ENCODE measurements at places on chromosomes 3 and 15.
A peak's percentile ranks its signal among the peaks of the same experiment; 100 is the strongest.

- DNase-seq: no peak
These were observed 25.1 kb downstream of the KBTBD12 start for GRCh38 chr3:127940116-127940515.

DNA sequence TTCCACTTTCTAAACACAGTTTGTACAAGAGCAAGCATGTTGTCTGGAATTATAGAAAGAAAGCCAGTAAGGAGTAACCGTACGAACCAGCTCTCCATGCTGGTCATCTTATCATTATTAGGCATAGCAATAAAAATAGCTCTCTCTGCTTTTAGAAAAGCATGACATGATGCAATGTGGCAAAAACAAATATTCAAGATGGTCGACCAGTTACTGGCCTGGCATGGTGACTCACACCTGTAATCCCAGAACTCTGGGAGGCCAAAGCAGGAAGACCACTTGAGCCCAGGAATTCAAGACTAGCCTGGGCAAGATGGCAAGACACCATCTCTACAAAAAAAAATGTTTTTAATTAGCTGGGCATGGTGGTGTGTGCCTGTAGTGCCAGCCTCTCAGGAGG, 2.6 kb upstream of the MAP4 start:
- no peak for DNase-seq

DNA sequence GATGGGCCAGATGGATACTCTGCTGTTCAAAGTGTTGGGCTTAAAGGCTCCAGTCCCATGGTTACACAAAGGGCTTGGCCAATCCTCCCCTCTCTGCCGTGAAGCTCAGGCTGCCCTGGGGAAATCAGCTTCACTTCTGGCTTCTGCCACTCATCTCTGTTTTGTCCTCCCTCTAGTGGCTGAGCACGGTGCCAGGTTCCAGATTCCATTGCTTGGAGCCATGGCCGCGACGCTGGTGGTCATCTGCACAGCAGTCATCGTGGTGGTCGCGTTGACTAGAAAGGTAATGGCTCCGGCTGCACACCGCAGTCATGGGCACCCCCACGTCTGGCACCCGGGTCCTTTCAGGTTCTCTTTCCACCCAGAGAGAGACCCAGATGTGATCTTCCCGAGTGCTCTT, 5.6 kb downstream of the TIGIT start:
- no peak for DNase-seq

DNA sequence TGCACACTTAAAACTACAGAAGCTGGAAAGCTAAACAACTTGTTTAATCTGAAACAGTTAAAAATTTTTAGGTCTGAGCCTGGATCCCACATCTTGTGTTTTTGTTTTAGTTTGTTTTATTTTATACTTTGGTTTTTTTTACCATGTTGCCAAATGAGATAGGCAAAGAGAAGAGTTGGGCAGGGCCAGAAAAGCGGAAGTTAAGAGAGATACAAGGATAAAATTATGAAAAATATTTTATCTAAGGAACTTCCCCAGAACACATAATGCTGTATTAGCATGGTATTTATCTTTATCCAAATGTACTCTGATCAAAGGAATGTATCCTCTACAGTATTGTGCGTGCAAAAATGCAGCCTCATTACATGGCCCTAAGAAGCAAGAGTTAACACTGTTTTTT, 50.7 kb downstream of the PROS1 start:
- no peak for DNase-seq

- no peak for DNase-seq
These were observed 2.9 kb downstream of the GATA2 start for GRCh38 chr3:128489927-128490649.

GRCh38 chr15:98815207-98815606, 166.9 kb downstream of the IGF1R start:
- DNase-seq: no peak

- DNase-seq: no peak
These were observed 44.9 kb upstream of the EIF3J start for GRCh38 chr15:44492040-44492439.

DNA sequence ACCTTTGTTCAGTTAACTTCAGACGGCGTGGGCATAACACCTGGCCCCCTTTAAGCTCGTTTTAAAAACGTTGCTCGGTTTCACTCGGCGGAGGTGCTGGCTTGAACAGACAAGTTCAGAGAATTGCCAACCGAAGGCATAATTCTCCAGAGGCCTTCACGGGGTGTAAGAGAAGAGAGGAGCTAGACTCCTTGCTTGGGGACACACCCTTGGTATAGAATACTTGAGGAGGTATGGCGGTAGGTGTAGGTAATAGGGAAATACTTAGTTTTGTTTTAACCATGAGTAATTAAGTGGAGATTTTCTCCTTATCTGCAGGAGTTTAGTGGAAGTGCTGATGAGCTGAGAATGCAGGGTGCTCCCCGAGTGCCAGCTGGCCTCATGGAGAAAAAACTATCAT, 921 bp downstream of the FBXL2 start:
- no peak for DNase-seq

GRCh38 chr15:52636459-52636858, 42.7 kb downstream of the ATOSA start:
- no peak for DNase-seq

- no peak for DNase-seq
These were observed 47.6 kb downstream of the PHLDB2 start for GRCh38 chr3:111906656-111907055.

DNA sequence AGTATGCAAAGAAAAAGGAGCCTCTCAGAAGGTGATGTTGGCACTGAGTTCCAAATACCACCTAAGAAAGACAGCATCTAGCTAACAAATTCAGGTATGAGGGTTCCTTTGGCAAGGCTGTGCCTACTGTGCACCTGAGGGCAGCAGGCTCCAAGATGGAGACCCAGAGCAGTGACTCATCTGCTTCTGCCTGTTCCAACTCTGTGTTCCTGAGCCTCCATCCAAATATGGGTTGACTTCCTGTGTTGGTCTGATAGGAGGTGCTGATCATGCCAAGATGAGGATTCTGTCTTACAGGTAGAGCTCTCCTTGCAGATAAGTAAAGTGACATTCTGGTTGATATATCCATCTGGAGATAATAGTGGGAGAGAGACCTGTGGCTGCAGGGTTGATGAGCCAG, 26.0 kb downstream of the SV2B start:
- DNase-seq: no peak

GRCh38 chr3:87288446-87288845, 12.1 kb upstream of the POU1F1 start:
- no peak for DNase-seq

GRCh38 chr3:88617283-88617682, 467.5 kb downstream of the C3orf38 start:
- no peak for DNase-seq

GRCh38 chr3:42151596-42152168, 60.5 kb downstream of the TRAK1 start:
- no peak for DNase-seq

DNA sequence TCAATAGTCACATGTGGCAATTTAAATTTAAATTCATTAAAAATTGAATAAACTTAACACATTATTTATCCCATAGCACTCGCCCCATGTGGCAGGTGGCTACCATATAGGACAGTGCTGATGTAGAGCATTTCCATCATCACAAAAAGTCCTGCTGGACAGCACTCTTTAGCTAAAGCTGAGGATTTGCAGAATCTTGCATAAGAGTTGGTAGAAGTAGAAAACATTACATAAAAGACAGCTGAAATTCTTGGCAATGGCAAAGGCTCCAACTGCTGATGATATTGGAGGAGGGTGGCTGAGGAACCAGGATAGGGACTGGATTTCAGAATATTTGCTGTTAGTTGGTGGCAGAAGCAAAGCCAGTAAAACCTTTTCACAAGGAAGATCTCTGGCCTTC, 230.7 kb upstream of the SATB1 start:
- no peak for DNase-seq

GRCh38 chr3:116140100-116140689, 305.1 kb downstream of the LSAMP start:
- no peak for DNase-seq

DNA sequence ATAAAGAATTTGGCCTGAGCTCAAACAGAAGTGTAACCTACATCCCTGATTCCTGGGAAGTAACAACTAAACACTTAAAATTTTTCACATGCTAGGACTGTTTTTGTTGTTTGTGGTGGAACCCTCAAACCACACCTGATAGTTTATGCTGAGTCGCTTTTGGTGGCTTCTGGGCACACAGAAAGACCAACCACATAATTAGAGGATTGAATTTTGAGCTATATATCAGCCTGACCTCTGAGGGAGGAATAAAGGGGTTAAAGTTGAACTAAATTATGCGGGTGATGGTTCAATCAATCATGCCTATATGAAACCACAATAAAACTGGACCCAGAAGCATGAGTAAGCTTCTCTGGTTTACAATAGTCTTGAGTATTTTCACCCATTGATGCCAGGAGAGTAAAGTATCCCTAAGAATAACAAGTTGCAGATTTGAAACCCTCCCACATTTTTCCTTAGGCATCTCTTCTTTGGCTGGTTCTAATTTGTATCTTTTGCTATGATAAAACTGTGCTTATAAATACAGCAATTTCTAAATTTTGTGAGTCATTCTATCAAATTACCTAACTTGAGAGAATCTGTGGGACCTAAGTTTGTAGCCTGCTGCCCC, 1304.5 kb upstream of the GBE1 start:
- no peak for DNase-seq

- DNase-seq: no peak
These were observed 1.2 kb downstream of the IGDCC4 start for GRCh38 chr15:65421360-65422215.

GRCh38 chr3:14741510-14741909, 66.6 kb downstream of the C3orf20 start:
- no peak for DNase-seq

DNA sequence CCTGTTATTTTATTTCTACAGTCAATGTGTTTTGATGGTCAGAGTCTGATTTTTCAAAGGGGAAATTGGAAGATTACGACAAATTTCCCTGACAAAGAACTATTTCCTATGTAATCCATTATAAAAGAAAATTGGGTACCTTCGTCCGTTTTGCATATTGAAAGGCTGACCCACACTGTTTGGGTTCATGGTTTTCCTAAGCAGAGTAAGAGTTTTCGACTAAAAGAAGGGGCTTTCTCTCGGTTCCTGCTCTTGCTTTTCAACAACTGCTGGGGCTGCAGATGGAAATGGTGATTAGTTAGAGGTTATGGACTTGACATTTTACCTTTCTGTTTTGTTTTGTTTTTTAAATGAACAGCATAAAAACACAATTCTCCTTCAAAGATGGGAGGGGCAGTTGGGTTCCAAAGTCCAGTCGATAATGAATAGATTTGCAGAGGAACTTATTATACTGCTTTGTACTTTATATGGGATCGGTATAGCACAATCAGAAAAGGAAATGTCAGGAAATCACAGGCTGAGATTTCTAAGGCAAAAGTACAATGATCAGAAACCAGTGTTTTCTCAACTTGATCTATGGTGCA, 978 bp downstream of the KCNMB2 start:
- DNase-seq: no peak

DNA sequence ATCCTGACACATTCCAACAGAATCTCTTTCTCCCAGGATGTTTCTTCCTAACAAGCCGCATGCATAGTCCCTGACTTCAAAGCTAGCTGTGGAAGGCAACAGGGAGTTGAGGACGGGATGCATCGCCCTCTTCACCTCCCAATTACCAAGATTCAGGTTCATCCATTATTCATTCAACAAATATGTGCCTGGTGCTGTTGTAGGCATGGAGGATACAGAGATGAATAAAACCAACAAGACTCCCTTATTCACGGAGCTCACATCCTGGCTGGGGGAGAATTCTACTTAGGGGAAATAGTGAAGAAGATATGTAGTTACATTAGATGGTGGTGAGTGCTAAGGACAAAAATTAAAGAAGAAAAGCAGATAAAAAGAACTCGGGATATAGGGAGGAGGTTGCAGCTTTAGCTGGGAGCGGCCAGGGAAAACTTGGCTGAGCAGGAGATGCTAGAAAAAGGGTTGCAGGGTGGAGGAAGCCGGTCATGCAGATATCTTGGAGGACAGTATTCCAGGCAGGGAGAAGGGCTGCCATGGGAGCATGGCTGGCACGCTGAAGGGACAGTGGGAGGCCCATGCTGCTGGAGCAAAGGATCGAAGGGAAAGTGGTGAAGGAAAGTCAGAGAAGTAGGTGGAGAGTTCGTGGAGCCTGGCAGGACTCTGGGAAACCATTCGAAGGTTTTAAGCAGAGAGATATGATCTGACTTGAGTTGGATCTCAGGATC, 5.0 kb downstream of the ITGB5 start:
- no peak for DNase-seq

GRCh38 chr3:77427528-77427927, 387.6 kb downstream of the ROBO2 start:
- DNase-seq: no peak

GRCh38 chr3:71064956-71065763, 518.4 kb downstream of the FOXP1 start:
- no peak for DNase-seq

- no peak for DNase-seq
These were observed 46.2 kb downstream of the OSBPL10 start for GRCh38 chr3:31934866-31935265.

GRCh38 chr15:92653836-92654539, 1.6 kb downstream of the FAM174B start:
- peak; percentile 74 for DNase-seq

- no peak for DNase-seq
These were observed 179.3 kb downstream of the FRMD5 start for GRCh38 chr15:44015545-44016305.

- no peak for DNase-seq
These were observed 829.3 kb upstream of the CFAP20DC start for GRCh38 chr3:59879031-59879581.

DNA sequence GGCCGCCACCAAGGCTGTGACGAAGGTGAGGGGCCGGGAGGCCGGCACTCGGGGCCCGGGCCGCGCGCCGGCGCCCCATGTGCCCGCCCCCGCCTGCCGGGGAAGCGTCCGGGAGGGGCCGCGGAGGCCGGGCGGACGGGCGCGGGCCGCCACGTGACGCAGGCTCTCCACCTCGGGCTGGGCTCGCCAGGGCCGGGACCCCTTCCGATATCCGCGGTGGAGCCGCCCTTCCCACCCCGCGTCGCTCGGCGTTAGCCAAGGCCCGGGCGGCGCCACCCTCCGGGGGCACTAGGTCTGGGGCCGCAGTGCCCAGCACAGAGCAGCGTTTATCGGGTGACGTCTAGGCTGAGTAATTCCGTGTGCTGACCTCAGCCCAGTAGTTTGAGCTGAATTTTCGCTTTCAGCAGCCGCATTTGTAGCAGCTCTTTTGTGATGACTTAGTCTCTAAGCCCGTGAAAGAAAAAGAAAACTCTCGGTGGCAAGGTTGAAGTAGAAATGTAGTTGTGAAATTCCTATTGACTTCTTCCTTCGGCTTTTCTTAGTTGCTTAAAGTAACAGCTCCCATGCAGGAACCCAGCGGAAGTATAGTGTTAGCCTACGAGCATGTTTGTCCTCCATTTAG, 885 bp downstream of the CDV3 start:
- no peak for DNase-seq

GRCh38 chr3:141191097-141191749, 40.4 kb upstream of the PXYLP1 start:
- no peak for DNase-seq

DNA sequence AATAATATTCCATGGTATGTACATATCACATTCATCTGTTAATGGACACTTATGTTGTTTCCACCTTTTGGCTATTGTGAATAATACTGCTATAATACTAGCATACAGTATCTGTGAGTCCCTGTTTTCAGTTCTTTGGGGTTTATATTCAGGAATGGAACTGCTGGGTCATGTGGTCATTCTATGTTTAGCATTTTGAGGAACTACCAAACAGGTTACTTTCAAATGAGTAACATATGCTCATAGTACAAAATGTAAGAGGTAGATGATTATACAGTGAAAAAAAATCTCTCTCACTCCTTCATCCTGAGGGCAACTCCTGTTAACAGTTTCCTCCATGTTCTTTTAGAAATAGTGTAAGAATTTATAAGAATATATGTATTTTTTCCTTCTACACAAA, 162.2 kb downstream of the PLD1 start:
- no peak for DNase-seq

- DNase-seq: no peak
These were observed 19.3 kb downstream of the ARF4 start for GRCh38 chr3:57577801-57578200.

All from NCI-H187 (cell line).